ENCODE measurements at places on chromosomes 3 and 15.
A peak's percentile ranks its signal among the peaks of the same experiment; 100 is the strongest.

GRCh38 chr3:63921741-63922482 is 9.7 kb upstream of the SCAANT1 start:
- DNase-seq = no peak

GRCh38 chr3:89617706-89618105 is 510.3 kb downstream of the EPHA3 start:
- no peak for DNase-seq

GRCh38 chr3:62367763-62368195 is 5.6 kb downstream of the FEZF2 start:
- DNase-seq = no peak

DNA sequence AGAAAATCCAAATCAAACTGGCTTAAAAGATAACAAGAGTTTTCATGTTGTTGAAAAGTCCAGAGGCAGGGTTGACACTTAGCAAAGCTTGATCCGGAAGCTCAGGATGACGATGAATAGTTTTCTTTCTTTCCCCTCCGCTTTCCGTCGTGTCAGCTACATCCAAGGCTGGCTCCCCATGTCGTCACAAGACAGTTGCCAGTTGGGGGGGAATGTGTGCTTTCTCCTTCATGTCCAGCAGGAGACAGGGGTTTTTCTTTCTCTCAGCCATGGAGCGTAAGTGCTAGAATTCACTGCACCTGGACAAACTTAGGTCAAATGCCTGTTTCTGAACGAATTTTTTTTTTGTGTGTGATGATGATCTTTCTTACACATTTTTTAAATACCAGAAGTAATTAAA is 273.8 kb upstream of the RGMA start:
- DNase-seq = no peak

- DNase-seq = no peak
Measured at GRCh38 chr15:90046289-90046688, 45.2 kb downstream of the ZNF710 start.

GRCh38 chr15:28934645-28935044 is 48.9 kb downstream of the APBA2 start:
- no peak for DNase-seq

GRCh38 chr15:27499191-27499590 is 528.2 kb downstream of the GABRG3 start:
- no peak for DNase-seq

- DNase-seq = no peak
Measured at GRCh38 chr3:191296041-191296541, 33.1 kb upstream of the CCDC50 start.

DNA sequence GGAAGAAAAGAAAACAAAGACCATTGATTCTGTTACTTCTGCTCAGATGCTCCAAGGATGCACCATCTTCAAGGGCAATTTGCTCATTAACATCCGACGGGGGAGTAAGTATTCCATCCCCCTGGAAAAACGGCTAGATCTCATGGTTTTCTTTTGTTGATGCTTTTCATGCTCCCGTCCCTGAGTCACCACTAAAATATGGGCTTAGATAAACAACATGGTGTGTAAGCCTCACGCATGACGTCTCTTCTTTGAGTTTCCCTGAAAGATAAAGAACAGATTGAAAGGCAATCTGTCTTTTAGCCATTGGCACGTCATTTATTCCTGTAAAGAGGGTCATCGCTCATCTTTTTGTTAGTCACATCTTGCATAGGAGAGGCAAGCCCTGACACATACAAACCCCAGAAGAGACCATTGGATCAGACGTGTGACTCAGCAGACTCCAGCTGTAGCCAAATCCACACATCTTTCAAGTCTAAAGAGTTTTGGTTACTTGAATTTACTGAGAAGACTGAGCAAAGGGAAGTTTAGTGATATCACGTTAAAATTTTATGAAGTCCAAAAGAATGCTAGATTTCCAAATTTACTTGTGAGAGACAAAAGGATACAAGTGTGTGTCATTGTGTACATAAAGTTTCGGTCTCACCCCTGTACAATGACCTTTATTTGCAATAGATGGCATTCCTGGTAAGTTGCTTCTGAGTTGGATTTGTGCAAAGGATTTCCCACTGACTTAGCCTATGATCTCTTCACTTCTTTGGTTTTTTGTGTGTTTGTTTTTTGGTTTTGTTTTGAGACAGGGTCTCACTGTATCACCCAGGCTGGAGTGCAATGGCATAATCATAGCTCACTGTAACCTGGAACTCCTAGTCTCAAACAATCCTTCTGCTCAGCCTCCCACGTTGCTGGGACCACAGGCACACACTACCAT is 110.5 kb downstream of the PGPEP1L start:
- DNase-seq = peak; percentile 100

DNA sequence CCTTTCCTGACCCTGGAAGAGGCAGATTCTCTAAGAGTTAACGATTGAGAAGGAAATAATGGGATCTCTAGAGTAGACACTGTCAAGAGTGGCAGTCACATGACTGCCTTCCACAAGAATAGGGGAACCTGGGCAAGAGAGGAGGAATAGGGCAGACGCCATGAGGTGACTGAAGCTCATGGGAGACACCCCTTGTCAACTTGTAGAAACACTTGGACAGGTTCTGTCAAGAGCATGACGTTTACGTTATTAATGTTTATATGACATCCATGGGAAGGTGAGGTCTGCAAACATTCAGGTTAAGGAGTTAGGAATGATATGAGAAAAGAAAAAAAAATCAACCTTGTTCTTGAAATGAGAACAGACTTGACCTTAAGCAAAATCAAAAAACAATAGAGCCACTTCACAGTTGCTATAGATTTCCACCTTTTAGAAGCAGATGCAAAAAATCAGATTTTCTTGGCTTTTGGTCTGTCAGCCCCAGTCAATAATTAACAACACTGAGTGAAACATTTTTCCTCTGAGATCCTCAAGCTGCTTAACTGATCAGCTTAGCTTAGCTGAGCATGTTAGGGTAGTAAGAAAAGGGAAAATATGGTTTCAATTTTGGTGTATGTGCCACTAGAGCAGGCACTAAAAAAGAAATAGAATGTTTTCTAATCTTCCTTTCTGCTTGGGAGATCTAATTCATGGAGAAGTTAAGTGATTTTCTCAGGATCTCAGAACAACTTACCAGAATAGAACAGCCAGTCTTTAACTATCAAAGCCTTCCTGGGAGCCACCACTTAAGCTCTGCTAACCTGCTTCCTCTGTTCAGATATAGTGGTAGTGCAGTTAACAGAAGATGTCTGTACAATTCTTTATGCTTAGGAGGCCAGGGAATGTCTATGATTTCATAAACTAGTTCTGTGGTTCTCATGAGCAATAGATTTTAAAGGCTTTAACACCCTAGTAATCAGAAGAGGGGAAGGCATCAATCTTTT is 116.9 kb downstream of the B3GALNT1 start:
- no peak for DNase-seq

GRCh38 chr3:140148824-140149390 is 213.9 kb downstream of the CLSTN2 start:
- DNase-seq = no peak

- DNase-seq = peak; percentile 17
Measured at GRCh38 chr3:12139111-12139511, 19.6 kb downstream of the TIMP4 start.

DNA sequence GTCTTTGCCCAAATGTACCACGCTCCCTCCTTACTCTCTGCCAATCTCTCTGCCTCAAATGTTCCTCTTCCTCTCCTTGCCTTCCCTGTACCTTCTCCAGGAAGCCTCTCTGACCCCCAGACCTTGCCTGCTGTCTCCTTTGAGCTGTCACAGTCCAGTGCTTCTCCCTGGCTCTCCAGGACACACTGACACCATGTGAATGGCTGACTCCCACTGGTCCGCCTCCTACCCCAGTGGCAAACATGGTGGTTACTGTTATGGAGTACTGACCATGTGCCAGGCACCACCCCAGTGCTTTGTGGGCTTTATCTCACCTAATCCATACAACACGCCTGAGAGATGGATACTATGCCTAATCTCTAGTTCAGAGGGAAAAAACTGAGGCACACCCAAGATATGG is 141.9 kb downstream of the TPRA1 start:
- DNase-seq = no peak

- no peak for DNase-seq
Measured at GRCh38 chr3:196216089-196216564, at the start of gene SLC51A. Gene SLC51A (plus strand): TSS chr3:196216534. CDS start chr3:196216713, 179 bp downstream.

DNA sequence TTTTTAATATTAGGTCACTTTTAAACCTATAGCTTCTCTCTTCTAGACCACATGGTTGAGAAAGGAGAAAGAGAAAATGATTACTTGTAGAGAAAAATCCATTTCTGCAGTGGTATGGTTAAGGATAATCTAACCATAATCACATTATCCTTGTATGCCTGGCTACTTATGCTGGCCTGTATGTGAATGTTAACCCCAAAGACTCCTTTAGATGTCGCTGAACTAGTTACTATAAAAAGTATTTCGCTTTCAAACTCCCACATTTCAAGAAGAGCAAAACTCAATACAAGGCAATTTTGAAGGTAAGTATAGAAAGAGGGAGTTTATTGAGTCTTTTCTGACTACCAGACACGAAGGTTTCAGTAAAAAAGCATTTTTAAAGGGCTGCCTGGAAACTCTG is 2.2 kb downstream of the KCTD6 start:
- no peak for DNase-seq

DNA sequence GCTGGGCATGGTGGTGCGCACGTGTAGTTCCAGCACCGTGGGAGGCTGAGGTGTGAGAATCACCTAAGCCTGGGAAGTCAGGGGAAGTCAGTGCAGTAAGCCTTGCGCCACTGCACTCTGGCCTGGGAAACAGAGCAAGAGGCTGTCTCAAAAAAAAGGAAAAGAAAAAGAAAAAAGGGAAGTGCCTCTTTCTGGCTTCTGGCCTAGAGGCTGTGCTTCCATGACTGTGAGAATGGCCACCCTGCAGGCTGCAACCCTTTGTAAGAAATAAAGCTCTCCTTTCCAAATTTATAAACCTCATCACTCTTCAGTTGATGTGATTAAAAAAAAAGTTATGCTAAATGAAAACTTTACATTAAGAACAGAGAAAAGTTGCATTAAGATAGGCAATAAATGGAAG is 774.3 kb downstream of the TUSC7 start:
- no peak for DNase-seq

- no peak for DNase-seq
Measured at GRCh38 chr3:149812165-149812605, 830 bp upstream of the RNF13 start.

GRCh38 chr3:135083756-135084155 is 288.7 kb downstream of the EPHB1 start:
- no peak for DNase-seq

GRCh38 chr3:189869165-189869564 is 238.0 kb downstream of the TP63 start:
- no peak for DNase-seq

DNA sequence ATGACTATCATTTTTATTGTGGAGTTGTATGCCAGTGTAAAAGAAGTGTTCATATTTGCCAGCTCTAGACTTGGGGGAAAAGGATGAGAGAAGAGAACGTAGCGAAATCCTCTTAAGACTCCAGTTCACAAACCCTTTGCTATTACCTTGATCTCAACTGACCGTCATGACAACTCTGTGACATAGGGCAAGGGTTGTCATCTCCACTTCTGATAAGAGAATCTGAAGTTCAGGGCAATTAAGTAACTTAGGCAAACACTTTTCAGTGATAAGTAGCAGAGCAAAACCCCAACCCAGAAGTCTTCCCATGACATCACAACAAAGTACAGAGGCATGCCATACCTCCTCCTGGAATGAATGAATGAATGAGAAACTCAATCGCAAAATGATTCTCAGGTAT is 40.3 kb upstream of the WNT5A start:
- DNase-seq = no peak

- DNase-seq = no peak
Measured at GRCh38 chr3:172803489-172803888, 53.0 kb downstream of the ECT2 start.

GRCh38 chr3:44125246-44125645 is 116.4 kb upstream of the TOPAZ1 start:
- DNase-seq = no peak

GRCh38 chr3:116188231-116188785 is 257.0 kb downstream of the LSAMP start:
- DNase-seq = no peak

- DNase-seq = no peak
Measured at GRCh38 chr3:107868449-107868848, 222.4 kb downstream of the CD47 start.

DNA sequence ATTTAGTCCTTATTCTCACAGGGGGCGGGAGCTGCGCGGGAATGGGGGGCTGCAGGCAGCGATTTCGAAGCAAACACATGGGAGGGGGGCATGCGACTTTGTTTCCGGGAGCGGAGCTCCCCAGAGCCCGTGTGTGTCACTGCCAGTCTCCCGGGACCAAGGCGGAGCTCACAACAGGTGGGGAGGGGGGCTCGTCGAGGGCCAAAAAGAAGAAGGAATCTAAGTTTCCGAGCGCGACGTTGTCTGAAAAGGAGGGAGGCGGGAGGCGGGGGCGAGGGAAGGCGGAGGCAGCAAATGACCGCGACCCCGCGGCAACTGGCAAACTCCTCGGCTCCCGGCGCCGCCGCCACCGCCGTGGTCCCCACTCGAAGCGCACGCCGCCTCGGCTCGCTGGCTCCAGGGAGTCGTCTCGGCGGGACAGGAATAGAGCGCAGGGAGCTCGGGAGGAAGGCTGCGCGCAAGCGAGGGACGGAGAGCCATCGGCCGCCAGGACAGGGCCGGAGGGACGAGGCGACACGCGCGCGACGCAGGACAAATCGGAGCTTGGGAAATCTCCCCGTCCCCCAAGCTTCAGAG is 1.4 kb downstream of the FOXP1 start:
- no peak for DNase-seq

All from HS-27A (cell line).